Cerebellum (tissue), 4 donors: ENCODE measurements at places on chromosomes 16 and 17. TPM values are rescaled to one million over a fixed set of nuclear protein-coding genes. Genes with fewer than 3 reads are reported as not detected.

Gene HEATR9
- not detected for total RNA-seq

DNA sequence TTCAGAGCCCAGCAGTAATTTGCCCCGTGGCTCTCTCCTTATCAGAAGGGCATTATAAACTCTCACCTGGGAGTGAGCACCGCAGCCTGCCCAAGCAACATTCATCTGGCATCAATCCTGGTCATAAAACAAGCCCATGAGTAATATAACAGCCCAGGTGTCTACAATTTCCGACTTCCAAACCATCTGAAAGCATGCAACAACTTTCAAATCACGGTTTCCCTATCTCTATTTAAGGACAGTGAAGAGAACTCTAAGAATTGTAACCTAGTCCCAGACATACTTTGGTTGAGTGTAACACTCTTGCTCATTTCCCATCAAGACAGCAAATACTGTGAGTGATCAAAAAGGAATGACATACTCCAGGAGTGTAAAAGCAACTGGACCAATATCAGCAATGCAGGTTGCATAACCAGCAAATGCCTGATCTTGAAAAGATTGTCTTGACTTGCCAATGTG, 487.4 kb upstream of the SOX9 start:
- DNase-seq, result no peak

- no peak for DNase-seq
These were observed 16.7 kb upstream of the TUBG2 start for GRCh38 chr17:42642336-42642735.

GRCh38 chr17:9533441-9533840, 42.2 kb downstream of the STX8 start:
- DNase-seq, result no peak

Gene SLC16A5
- total RNA-seq, result 1.1 TPM

GRCh38 chr17:68937890-68938514, 17.2 kb downstream of the ABCA8 start:
- DNase-seq, result no peak

- no peak for DNase-seq
These were observed 20.9 kb downstream of the TMEM11 start for GRCh38 chr17:21193031-21193430.

Gene SPNS2
- total RNA-seq, result 38.7 TPM
